ENCODE measurements at places on chromosomes 3 and 15.

DNA sequence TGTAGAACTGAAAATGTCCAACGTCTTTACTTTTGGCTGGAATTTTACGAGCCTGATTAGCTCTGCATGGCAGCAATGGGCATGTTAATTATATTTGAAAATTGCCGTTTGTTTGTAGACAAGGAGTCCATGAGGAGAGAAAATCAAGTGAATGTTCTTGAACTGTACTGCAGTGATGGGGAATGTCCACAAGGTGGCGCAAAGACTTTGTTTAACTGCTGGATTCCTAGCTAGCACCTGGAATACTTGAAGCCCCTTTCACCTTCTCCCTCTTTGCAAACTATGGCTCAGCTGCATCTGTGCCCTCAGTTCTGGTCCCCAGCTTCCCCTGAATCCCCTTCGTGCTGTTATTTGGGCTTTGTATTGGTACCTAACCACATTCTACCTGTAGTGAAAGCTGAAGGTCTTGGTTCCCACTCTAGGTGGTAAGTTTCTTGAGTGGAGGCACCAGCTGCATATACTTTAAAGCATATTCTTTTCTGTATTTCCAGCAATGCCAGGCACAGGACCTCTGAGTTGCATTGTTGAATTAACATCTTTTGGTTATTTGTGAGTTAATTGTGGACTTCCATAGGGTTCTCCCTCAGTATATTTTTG, 25.3 kb downstream of the EXOG start:
- peak; percentile 59 for DNase-seq

GRCh38 chr3:52679199-52679538, 6.5 kb downstream of the PBRM1 start:
- no peak for DNase-seq

DNA sequence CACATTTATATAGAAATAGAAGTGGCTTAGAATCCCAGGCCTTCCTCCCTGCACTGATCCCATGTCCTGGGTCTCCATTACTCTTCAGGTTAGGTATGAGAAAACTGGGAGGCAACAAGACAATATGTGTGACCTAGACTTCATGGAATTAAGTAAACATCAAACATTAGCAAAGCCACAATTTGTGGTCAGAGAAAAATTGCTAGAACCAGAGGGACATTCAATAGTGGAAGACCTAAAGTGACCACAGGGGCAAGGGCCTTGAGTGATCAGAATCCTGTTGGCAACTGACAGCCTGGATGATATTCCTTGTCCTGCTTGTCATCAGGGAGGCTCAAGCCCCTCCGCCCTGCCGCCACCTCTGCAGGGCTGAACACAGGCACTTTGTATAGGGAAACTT, 322.8 kb upstream of the CTNNB1 start:
- DNase-seq: no peak

- no peak for DNase-seq
Measured at GRCh38 chr3:124859025-124859424, 28.1 kb downstream of the ITGB5 start.

GRCh38 chr3:61278713-61279112, 27.5 kb upstream of the FHIT start:
- no peak for DNase-seq

DNA sequence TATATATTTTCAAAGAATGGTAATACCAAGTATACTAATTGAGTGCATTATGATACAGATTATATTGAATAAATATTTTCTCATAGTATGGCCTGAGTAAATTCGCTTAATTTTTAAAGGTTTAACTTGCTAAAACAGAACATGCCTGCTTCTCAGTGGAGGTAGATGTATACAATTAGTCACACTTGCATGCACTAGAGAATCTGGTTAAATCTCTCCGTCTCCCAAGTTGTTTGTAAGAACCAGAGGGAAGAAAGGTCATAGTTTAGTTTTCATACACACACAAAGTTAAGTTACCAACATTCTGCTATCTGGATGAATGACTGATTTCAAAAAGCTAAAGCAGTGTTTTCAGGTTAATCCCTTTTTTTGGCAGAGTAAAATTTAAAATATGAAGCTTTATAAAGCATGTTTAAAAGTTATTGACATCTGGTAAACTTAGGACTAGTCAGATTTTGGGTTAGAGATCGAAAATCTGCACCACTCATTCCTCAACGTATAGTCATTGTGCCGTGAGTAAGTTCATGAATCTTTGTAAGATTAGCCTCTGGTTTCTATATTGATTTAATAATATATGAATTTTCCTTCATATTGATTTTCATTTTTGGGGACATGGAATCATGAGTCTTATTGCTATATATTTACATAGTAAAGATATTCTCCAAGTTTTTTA, 117.6 kb upstream of the SAMMSON start:
- no peak for DNase-seq

DNA sequence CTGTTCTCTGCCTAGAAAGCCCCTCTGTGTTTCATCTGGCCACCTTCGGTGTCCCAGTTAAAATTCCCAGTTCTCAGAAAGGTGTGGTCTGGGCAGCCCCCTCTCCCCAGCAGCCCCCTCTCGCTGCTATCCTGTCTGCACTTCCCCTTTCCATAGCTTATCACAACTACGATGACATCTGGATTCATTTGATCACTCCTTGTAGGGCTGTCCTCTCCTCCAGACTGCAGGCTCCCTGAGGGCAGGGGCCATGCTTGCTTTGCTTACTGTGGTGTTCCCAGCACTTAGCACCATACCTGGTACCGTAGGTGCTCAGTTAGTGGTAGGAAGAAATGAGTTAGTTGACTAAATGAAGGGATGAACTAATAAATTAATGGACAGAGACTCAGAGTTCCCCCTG, 26.3 kb upstream of the GOLGA6C start:
- no peak for DNase-seq

GRCh38 chr15:90261811-90262210, 3.7 kb upstream of the NGRN start:
- no peak for DNase-seq

DNA sequence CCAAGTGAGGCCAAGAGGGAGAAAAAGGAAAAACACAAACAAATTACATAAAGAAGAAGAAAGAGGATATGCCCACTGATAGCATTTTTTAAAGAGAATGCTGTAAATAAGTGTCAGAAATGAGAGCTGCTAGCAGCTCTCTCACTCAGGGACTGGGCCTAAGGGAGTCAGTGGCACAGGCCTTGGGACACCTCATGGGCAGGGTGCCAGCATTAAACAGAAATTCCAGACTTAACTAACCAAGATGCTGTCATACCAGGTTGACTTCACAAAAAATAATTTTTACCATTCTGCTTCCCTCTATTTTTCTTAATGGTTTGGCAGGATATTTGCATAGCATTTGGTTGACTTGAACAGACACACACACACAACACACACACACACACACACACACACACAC, 92.3 kb upstream of the ADAMTSL3 start:
- DNase-seq: no peak

GRCh38 chr3:54138937-54139547, 16.7 kb downstream of the CACNA2D3 start:
- DNase-seq: no peak

GRCh38 chr3:130905551-130905950, 11.7 kb downstream of the ATP2C1 start:
- no peak for DNase-seq

GRCh38 chr3:57061556-57061955, 1.1 kb downstream of the SPATA12 start:
- DNase-seq: no peak

GRCh38 chr3:52330194-52330805, 14.2 kb downstream of the DNAH1 start:
- DNase-seq: no peak

DNA sequence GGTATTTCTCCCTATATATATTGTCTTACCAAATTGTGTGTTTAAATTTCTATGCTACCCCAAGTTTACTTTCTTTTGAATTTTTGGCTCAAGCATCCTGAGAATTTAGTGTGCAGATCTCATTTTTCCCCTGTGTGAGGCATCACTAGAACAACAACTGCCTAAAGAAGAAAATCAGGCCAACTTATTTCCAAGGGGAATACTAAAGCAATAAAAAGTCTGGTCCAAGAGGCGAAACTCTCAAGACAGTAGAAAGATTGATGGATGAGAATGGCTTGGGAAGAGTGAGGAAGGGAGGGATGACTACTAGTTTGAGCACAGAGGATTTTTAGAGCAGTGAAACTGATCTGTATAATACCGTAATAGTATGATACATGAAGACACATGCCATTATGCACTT, 86.3 kb upstream of the CFAP20DC start:
- DNase-seq: no peak

- DNase-seq: no peak
Measured at GRCh38 chr3:146532406-146532805, 12.0 kb downstream of the PLSCR1 start.

DNA sequence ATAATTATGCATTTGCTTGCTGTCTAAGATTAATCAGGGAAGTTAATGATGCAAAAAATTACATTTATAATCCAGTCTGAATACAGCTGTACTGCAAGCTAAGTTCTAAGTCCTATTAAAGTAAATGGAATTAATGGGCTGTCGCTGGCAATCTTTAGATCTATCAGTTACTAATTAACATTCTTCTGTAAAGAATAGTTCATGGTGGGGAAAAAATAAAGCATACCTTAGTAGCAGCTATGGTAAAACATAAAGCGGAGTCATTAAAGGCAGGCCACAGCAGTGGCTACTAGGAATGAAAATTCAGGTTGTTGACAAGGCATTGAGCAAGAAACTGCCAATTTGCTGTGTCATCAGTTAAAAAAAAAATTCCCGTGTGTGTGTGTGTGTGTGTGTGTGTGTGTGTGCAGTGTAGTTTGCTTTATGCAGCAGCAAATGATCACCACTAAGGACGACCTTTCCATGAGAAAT, 129.8 kb downstream of the ZNF385D start:
- no peak for DNase-seq

DNA sequence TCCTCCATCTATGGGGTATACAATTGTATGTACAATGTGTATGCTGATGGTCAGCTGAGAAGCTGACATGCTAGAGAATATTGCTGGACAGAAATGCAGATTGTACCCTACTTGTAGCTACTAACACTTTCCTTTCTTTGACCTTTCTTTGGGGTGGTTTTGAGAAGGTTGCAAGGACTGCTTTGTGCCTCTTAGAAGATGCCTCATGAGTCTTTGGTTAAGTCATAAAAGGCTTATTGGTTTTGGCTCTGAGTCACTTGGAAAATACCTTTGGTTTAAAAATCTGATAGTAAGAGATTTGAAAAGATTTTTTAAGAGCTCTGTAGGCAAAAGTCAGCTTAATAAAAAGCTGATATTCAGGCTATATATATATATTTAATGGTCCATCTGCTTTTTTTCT, 71.5 kb downstream of the ZMAT3 start:
- DNase-seq: no peak

- no peak for DNase-seq
Measured at GRCh38 chr3:37136067-37136466, 38.3 kb downstream of the LRRFIP2 start.

- DNase-seq: no peak
Measured at GRCh38 chr3:27239951-27240350, 129.2 kb downstream of the NEK10 start.

GRCh38 chr3:58683466-58683865, 16.9 kb upstream of the FAM3D start:
- no peak for DNase-seq

All from activated CD8-positive, alpha-beta memory T cell treated with anti-CD3 and anti-CD28 coated beads, Interleukin-2, amount 50 U/mL, for 4 hours (primary cell).